ENCODE measurements at places on chromosomes 4 and X.

GRCh38 chr4:93317057-93317456 is 511.5 kb upstream of the ATOH1 start:
- DNase-seq = no peak

DNA sequence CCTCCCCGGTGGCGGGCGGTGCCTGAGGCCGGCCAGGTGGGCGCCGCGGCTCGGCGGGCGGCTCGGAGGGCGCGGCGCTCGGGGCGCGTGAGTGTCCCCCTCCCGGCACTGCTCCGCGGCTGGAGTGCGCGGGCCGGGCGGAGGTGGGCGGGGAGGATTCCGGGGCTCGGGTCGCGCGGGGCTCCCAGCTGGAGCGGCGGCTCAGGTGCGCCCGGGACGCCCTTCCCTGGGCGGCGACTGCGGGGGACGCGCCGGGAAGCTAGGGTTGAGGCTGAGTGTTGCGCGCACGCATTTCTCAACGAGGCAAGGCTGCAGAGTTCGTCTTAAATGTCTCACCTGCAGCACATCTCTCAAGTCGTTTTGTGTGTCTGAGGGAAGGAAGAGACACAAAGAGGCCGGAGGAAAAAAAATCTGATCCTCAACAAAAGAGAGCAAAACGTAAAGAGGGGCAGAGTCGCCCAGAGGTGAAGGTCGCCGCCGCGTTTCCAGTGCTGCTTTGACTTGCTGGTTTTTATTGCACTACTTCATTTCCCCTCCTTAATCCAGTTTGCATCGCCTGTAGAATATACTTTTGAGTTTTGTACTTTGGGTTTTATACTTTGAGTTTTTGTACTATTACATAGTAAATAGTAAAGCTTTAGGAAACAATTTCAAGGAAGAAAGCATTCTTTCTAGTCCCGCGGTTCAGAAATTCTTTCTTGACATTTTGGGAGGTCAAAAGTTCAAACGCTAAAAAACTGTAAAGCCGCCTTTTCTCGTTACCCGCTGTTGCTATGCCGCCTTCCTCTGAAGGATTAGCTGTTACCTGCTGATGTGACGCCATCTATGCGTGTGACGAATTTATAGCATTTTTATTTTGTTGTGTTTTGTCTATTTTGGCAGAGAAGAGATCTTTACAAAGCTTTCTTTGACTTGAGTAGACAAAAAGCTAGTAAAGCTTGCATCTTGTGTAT is 106.5 kb upstream of the STOX2 start:
- DNase-seq = no peak

DNA sequence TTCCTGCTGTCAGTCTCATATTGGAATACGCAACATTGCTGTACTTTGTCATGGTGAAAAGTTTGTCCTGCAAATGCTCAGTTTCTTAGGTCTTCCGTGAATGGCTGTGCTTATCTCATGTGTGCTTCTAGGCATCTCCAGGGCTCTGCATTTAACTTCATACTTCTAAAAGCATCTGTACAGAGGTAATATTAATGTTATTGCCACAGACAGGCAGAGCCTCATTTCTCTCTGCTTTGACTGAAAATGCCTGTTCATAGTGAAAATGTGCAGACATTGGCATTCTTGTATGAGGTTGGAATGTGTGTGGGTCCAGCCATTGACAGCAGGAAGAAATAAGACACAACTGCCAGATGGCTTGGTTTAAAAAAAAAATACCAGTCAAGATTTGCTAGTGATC is 140.1 kb upstream of the TTC29 start:
- DNase-seq = no peak

GRCh38 chrX:115393271-115393670 is 103.8 kb downstream of the LUZP4 start:
- DNase-seq = no peak

GRCh38 chr4:183011213-183011907 is 87.7 kb upstream of the WWC2 start:
- no peak for DNase-seq

DNA sequence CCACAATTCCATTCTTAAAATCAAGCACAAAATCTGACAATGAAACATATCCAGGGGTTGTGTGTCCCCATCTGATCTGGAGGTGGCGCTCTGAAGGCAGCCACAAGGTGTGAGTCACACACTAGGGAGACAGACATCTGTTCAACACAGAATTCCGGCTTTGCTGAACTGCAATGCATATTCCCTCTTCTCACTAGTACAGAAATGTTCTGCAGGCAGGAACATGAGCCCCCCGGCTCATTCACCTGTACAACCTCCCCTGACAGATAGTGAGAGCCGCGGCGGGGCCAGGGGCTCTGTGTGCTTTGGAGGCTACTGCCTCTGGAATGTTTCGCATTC is 41.9 kb downstream of the WDR1 start:
- no peak for DNase-seq

GRCh38 chrX:95733426-95733825 is 951.2 kb upstream of the DIAPH2 start:
- no peak for DNase-seq

- DNase-seq = no peak
These were observed 193.5 kb upstream of the C1QTNF7 start for GRCh38 chr4:15234116-15234855.

DNA sequence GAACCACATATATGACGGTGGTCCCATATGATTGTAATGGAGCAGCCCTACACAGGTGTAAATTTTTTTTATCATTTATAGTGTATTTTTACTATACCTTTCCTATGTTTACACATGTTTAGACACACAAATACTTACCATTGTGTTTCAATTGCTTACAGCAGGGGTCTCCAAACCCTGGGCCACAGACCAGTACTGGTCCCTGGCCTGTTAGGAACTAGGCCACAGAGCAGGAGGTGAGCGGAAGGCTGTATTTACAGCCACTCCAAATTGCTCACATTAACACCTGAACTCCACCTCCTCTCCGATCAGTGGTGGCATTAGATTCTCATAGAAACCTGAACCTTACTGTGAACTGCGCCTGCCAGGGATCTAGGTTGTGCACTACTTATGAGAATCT is 201.8 kb upstream of the NDST4 start:
- no peak for DNase-seq

DNA sequence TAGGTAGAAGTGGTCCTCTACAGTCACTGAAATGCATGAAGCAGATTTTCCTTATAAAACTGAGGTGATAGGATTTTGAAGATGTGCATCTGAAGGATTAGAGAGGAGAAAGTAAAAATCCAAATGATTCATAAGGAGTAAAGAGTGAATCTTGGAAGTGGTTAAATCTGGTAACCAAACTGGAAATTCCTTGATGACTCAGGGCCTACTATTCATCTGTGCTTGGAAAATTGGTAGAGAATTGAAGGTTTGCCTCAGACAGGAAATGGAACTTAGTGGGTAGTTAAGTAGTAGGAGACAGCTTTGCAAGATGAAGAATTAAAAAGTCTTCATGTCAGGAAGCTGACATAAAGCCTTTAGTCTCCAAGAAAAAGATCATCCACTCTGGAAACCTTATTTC is 368.9 kb upstream of the CTSO start:
- no peak for DNase-seq

DNA sequence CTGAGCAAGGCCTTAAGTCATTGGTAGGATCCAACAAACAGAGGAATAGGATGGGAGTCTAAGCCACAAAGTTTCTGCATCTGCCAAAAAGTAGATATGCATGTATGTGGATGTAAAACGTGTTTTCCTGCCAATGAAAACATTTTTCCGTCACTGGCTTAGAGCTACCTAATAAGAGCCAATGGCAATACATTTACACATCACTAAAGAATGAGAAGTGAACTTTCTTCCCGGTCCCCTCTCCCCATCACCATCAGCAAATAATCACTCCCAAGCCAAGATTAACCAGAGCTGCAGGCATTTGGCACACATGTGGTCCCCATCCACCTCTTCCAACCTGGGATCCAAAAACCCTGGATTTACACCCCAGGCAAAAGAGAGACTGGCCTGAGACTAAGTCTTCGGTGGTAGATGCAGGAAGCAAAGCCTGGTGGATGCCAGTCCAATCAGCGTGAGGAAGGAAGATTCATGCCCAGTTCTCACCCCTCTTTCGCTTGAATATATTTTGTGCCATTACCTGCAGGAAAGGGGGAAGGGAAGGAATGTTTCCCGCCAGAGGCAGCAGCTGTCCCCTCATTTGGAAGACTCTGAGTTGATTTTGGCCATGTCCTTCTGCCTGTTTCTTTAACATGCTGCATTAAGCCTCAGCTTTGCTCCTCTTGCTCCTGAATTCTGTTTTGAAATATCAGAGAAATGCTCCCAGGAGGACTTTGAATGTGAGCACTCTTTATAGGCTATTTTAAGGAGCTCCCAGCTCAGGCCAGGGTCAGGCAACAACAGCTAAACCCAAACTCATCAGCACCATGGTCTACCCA is 131.4 kb downstream of the CHIC2 start:
- DNase-seq = peak; percentile 70

- no peak for DNase-seq
These were observed 10.4 kb downstream of the CCNI start for GRCh38 chr4:77065382-77065781.

DNA sequence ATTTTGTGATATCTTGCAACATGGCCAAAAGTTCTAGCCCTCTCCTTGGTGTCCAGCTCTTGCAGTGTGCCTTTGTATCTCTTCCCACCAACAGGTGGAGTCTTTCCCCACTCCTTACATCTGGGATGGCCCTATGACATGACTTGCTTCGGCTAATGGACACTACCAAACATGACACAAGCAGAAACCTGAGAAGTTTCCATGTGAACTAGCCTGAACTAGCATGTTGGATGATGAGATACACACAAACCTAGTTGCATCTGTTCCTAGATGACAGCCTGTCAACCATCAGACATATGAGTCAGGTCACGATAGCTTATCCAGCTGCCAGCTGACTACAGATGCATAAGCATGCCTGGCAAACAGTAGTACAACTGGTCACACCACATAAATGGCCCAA is 207.5 kb upstream of the FTHL17 start:
- no peak for DNase-seq

- no peak for DNase-seq
These were observed 209.5 kb upstream of the LNX1 start for GRCh38 chr4:53800741-53801140.

GRCh38 chrX:54042609-54043021 is 1.7 kb downstream of the PHF8 start:
- no peak for DNase-seq

DNA sequence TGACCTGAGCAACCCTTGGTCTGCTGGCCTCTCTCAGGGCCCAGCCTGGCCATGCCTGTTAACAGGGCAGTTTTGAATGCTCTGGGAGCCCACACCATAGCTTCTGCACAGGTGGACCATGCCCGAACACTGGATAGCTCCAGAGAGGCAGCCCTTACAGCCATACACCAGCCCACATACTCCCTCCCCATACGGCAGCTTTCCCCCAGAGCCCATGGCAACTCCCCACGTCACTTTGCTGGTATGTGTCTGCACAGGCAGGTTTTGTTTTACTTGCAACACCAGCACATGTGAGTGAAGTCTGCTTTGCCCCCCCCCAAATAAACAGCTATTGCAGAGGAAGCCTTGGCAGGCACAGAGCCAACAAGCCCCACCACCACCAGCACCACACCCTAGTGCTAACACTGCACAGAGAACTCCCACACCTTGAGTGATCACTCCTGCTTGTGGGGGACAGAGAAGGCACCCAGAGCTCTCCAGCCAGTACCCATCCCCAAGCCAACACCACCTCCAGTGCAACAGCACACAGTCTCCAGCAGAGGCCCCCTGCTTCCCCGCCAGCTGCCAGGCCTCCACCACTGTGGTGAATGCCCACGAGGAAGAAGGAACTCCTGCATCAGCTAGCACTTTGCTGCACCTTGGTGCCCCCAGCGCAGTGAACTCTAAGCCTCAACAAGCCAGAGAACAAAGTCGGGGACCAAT is 87.3 kb downstream of the STPG2 start:
- no peak for DNase-seq

- no peak for DNase-seq
These were observed 53.6 kb downstream of the APOO start for GRCh38 chrX:23854122-23854521.

GRCh38 chrX:123920105-123920785 is 41.3 kb upstream of the STAG2 start:
- DNase-seq = no peak

- DNase-seq = no peak
These were observed 91.6 kb downstream of the ARAP2 start for GRCh38 chr4:36152735-36153134.

GRCh38 chr4:176839656-176840055 is 46.9 kb upstream of the VEGFC start:
- no peak for DNase-seq

DNA sequence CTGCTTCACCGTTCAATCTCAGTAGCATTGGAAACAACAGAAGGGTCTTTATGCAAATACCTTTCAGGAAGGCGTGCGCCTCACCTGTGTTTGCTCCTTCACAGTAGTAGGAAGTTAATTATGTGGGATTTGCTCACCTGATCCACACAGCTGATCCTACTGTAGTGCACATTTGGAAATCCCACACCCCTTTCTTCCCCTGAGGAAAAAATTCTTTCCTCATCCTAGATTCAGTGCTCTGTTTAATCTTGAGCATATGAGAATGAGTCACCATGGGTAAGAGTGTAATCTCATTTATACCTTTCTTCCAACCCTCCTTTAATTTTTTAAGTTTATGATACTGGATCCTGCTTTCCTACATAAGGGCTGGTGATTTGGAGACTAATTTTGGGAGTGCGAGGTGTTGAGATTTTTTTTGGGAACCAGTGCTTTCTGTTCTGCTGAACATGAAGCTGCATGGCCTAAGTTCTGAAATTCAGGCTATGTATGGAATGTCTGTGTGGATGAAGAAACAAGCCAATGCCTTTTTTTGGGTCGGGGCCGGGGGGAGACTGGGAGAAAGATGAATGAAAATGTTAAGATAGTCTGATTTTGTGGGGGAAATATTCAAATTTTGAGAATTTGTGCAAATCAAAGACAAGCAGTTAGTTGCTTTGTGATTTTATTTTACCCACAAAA is 19.0 kb downstream of the GAB1 start:
- no peak for DNase-seq

GRCh38 chr4:38698176-38698575 is 34.2 kb downstream of the KLF3 start:
- DNase-seq = no peak

- DNase-seq = no peak
These were observed 475.2 kb downstream of the RPA4 start for GRCh38 chrX:97358941-97359340.

DNA sequence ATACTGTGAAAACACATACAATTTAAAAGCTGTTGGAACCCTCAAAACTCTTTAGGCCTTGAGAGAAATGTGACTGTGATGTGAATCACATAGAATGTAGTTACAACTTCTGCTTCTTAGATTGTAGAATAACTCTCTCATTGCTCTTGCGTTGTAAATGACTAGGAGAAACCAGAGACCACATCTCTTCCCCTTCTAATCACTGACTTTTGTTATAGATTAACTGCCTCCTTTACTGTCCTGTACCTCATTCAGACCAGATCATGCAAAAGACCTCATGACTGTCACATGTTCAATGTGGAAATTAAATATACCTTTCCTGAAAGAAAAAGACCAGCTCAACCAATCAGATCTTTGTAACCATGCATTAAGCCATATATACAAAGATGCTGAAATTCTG is 43.2 kb upstream of the NEIL3 start:
- no peak for DNase-seq

DNA sequence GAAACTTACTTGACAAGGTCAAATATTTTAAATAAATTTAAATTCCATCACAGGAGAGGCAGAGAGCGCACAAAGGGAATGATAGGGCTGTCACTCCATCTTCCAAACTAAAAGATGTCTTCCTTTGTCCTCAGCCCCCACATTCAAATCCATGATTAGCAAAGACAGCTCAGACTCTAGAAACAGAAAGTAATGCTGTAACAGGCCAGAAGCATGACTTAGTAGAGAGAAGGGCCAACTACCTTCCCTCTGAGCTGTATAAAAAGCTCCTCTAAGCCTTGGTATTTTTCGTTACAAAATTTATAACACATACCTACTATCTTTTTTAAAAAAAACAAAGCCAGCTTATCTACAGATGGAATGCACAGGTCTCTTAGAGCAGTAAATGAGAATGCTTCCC is 207.4 kb downstream of the MAPK10 start:
- DNase-seq = no peak

All from skin of body (tissue), 3 donors.